ENCODE measurements at places on chromosomes 11 and 22.

GRCh38 chr22:49303781-49304461, 523.8 kb downstream of the BRD1 start:
- no peak for DNase-seq

GRCh38 chr11:109728056-109728455, 306.1 kb downstream of the C11orf87 start:
- no peak for DNase-seq

DNA sequence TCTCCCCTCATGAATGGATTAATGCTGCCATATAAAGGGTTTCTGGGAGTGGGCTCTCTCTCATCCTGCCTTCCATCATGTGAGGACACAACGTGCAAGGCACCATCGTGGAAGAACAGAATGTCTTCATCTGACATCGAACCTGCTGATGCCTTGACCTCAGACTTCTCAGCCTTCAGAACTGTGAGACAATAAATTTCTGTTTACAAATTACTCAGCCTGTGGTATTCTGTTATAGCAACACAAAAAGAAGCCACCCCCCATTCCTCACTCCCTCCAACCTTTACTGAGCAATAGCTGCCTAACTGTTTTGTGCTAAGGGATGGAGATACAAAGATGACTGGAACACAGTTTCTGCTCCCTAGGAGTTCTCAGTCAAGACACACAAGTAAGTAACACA, 106.1 kb upstream of the PLET1 start:
- DNase-seq = no peak

DNA sequence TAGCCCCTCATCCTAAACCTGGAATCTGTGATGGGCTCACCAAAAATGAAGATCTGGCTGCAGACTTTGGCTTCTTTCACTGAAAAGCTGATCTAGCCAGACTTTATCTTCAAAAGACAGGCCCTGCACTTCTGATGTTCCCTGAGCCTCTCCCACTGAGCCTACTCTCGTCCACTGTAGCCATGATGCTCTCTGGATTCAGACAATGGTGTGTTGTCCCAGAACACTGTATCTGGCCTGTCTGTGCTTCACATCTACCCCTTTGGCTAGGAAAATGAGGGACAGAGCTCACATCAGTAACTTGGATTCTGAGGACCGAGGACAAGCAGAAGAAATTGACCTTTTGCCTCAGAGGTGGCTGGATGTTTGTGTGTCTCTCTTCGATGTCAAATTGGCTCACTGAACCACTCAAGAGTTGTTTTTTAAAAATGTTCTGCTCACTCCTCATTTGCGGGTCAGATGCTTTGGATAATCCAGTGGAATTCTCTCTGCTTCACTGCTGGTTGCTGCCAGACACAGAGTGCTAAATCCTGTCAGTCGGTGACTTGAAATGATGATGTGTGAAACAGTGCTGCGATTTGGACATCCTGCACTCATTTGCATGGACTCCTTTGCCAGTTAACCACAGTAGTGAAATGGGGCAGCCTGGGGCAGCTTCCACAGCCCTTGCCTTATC, 67.5 kb downstream of the ARFGAP2 start:
- no peak for DNase-seq

- DNase-seq = no peak
Measured at GRCh38 chr11:66084821-66085475, 14.9 kb downstream of the PACS1 start.

DNA sequence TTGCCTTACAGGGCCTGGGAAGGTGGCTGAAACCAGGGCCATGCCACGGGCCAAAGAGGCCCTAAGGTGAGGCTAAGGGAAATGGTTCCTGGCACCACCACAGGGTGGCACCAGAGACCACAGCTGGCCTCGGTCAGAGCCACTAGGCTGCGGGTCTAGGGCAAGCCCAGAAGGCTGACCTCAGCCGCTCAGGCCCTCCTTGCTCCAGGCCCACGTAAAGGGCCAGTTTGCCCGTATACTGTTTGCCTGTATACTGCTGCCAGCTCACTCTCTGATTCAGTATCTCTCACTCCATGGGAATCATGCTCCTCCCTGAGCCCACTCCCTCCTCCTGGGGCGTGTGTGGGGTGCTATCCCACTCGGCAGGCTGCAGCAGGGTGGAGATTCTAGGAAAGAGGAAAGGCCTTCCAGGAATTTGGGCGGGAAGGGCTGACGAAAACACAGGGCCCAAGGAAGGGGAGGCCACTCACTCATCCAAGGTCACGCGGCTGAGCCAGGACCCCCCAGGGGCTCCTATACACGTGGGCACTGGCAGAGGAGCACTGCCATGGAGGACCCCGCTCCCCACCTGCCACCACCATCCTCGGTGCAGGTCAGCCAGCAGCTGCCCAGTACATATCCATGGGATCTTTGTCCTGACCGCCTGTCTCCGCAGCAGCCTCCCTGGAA, 62.4 kb downstream of the NECTIN1 start:
- peak; percentile 55 for DNase-seq

- no peak for DNase-seq
Measured at GRCh38 chr11:81772166-81772565, 961.5 kb downstream of the FAM181B start.

DNA sequence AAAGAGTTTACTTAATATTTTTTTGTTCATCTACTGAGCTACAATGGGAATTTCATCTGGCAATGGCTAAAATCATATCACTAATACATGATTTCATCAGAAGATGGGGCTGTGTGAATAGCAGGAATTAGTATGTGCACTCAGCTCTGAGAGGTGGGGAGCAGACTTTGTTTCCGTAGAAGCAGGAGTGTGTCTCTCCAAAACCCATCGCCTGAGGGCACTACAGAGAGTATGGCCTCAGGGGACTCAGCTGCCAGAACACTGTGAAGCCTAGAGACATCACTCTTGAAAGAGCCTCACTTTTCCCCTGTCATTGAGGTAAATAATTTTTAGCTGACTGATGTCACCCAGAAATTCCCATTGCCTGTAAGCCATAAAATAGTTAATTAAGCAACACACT, 261.4 kb upstream of the ISX start:
- DNase-seq = no peak

DNA sequence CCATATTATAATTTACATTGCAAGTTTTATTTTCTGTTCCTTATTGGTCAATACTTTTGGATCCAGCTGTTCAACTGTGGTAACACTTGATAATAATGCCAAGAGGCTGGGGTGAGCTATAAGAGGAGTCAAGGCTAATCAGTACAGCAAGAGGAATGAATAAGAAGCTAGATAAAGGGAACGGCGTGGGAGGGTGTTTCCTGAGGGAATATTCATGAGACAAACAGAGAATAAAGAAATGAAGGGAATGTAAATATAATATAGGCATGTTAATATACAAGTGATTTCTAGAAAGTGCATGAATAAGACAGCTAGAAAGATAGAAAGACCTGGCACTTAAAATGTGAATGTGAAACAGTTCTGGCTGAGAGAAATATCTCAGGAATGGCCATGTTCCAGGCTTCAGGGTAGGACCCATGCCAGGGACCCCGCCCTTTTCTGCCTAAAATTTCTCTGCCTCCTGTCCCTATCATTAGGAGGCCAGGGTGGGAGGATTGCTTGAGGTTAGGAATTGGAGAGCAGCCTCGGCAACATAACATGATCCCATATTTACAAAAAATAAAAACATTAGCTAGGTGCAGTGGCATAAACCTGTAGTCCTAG, 3.9 kb downstream of the OR51B4 start:
- DNase-seq = no peak

DNA sequence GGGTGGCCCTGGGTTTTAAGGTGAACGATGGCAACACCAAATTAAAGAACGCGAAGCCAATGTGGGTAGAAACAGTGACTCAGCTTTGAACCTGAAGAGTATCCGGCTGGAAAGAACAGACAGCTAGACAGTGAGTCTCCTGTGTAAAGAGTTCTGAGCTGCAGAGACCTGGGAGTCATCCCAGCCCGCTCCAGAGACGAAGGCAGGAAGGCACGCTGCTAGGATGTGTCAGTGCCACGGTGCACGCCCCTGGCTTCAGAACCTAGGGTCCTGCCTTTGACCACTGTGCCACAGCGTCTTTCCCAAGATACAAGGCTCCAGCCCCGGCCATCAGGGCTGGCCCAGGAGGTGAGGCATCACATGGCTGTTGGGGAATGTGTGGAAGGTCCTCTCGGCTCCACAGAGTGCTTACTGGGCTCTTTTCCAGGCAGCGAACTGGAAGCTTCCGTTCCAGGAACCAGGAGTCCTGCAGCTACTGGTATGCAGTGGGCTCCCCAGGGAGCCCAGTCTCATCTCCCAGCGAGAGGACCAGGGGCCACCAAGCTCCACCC, 29.9 kb downstream of the LRFN4 start:
- DNase-seq = no peak

DNA sequence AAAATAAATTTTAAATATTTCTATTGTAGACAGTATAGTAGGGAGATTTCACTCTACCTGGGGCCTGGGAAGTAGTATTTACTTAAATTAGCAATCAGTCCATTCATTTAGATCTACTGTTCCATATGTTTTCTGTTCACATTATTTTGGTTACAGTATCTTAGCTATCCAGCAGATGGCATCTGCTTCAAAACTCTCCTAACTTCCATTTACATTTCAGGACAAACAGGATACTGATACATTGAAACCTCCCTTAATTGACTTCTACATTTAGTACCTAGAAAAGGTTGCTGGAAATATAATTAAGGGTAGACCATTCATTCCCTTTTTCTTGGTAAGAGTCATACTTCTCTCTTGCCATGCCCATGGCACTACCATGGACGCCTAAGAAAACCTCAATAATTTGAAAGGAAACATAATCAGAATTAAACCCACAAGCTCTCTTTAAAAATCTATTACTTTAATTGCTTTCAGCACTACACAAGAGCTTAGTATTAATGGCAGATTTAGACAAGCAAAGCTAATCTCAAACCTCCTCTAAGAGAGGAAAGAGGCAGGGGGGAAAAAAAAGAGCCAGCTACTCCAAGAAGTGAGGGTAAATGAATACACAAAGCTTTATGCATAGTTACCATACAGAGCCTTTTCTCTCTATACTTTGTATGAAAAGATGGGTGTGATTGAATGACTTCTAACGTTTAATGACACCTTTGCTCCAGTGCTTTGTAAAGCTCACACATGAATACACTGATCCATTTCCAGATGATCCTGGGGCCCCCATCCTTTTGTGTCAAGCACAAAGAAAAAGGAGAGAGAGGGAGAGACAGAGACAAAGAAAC, 131.2 kb upstream of the MTMR2 start:
- no peak for DNase-seq

DNA sequence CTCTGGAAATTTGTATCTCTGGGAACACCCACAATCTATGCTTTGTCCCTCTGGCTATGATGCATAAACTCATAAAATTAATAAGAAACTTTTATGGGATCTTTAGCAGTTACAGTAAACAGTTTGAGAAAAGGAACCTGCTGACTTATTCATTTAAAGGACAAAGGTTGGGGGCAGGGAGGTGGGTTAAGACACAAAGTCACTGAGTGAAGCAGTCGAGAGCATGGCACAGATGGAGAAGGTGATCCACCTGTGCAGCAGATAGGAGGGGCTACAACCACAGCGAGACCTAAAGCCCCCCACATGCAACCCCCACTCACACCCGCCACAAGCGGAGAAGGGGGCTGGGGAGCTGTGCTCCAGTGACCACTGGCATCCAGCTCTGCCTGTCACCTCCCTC, 45.0 kb downstream of the SMCO4 start:
- DNase-seq = no peak

- no peak for DNase-seq
Measured at GRCh38 chr11:83115551-83115950, 41.4 kb upstream of the PCF11 start.

- DNase-seq = no peak
Measured at GRCh38 chr11:110087812-110088534, 5.2 kb upstream of the ZC3H12C start.

DNA sequence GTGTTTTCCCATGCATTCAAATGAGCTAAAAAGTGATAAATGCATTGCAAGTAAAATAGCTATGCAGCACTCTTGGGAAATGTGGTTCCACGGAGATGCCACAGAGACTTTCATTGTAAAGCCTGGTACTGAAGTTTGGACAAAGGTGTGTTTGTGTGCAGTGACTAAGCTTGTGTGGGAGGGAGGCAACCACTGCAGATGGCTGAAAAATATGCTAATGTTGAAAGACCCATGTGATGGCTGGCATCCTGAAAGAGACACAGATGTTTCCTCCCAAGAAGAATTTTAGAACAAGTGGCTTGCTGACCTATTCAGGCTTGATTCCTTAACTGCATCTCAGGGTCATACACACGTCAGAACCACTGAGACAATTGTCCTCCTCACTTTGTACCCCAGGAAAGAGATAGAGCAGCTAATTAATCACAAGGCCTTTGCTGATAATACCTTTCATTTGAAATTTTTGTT, 73.8 kb downstream of the FAM76B start:
- DNase-seq = no peak

- DNase-seq = no peak
Measured at GRCh38 chr22:46062232-46062615, 85.3 kb upstream of the WNT7B start.

- DNase-seq = no peak
Measured at GRCh38 chr22:25069758-25070481, 117.4 kb downstream of the KIAA1671 start.

- no peak for DNase-seq
Measured at GRCh38 chr11:70394211-70394950, 3.9 kb upstream of the CTTN start.

DNA sequence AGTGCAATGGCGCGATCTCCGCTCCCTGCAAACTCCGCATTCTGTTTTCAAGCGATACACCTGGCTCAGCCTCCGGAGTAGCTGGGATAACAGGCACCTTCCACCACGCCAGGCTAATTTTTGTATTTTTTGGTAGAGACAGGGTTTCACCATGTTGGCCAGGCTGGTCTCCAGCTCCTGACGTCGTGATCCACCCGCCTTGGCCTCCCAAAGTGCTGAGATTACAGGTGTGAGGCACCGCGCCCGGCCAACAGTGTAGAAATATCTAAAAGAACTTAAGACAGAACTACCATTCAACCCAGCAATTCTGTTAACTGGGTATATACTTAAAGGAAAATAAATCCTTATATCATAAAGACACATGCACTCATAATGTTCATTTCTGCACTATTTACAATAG, 335.3 kb upstream of the LUZP2 start:
- DNase-seq = no peak

- peak; percentile 73 for DNase-seq
Measured at GRCh38 chr22:23119494-23120414, 22.0 kb downstream of the RSPH14 start.

DNA sequence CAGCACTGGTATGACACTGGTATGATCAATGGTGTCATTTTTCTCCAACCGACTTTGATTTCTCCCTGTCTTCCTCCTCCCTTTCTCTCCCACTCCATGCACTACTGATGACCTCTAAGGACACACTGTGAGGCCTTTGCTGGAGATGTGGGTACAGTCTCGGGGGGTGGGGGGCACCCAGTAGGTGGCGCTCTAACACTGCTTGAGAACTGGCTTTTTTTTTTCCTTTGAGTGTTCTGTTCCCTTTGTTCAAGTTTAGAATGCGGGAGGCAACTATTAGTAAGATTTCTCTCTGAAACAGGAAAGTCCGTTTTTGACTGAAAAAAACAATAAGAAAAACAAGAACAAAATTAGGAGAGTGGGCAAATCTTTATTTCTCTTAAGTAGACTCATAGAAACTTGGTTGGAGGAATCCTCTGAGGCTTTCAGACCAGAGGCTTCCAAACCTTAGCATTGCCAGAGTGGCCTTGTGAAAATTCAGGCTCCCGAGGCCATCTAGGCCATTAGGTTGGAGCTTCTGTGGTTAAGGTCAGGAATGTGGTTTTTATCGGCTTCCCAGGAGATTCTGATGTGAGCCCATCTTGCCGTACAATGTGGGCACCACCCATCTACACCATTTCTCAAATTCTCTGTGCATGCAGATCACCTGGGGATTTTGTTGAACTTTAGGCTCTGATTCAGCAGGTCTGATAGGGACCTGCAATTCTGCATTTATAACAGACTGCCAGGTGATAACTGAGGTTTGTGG, 43.2 kb downstream of the PANX1 start:
- peak; percentile 22 for DNase-seq

GRCh38 chr11:11976481-11977127, 31.8 kb downstream of the DKK3 start:
- DNase-seq = no peak

All from CD4-positive, alpha-beta T cell treated with Interferon alpha-2 for 1 hour (primary cell).